ENCODE measurements at places on chromosomes 1 and 21.

DNA sequence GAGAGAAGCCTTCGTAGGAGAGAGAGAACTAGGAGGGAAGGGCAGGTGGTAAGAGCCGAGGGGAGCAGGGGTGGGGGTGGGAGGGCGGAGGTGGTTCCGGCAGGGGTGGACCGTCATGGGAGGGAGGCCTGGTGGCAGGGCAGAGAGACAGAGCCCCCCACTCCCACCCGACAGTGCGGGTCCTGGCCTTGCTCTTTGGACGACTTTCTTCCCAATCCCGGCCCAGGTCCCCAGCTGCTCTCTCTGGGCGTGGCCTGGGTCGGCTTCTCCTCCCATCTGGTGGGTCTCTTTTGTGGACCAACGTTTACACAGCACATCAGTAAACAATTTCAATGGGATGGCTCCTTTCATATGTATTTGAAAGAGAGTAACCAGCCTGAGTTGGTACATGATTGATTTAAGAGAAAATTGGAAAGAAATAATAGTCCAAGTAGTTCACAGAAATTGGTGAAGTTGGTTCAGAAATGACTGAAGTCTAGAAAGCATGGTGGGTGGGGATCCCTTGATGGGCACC lies 56.9 kb downstream of the LDLRAD2 start:
- DNase-seq: no peak

DNA sequence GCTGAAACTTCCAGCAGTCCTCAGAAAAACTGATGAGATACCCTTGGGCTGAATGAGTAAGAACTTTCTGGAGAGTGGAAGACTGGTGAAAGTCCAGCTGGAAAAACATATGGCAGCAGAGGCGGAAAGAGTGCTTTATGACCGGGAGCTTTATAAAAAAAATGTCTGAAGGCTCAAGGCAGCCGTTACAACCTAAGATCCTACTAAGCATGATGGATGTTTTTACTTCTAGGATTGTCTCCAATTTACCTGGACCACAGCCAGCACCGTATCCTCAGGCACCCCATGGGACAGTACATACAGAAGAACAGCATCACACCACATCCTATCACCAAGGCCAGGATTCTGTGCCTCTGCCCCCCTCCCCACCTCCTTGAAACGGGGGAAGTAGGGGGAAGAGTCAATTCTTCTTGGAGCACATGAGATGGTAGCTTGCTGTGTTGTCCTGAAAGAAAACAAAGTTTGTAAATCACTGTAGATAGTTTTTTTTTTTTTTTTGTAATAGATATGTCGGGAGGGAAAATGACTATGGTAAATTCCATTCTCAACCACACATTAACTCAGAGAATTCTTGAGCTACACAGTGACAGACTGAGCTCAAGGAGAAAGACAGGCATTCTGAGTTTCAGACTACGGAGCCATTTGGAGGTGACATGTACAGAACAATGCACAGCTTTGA lies 11.8 kb upstream of the IRF2BP2 start:
- no peak for DNase-seq

DNA sequence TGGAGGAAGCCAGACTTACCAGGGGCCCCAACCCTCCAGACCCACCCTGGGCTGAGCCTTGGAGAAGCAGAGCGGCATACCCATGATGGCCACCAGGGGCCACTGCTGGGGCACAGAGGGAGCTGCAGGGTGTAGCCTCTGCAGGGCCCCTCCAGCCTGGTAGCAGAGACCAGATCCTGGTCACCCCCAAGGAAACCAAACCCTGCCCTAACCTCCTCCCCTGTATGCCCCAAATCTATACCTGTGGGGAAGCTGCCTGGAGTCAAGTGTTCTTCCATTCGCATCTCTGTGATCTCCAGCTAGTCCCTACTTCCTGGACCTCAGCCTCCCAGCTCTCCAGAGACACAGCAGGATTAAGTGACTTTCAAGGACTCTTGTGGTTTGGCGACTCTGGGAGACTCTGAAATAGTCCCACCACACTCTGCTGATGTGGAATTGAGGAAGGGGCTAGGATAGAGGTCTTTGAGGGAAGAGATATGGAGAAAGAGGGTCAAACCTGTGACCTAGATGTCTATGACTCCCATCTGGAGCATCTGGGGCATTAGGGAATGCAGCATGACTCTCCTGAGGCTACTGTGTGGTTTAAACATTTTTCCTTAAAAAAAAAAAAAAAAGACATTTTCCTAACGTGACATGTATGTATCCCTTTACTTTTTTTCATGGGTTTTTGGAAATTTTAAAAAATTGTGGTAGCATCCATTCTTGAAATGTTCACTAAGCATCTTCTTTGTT lies 119.2 kb upstream of the IPO9 start:
- peak; percentile 87 for DNase-seq

- DNase-seq: no peak
These were observed 13.1 kb downstream of the PRMT2 start for GRCh38 chr21:46648539-46648938.

DNA sequence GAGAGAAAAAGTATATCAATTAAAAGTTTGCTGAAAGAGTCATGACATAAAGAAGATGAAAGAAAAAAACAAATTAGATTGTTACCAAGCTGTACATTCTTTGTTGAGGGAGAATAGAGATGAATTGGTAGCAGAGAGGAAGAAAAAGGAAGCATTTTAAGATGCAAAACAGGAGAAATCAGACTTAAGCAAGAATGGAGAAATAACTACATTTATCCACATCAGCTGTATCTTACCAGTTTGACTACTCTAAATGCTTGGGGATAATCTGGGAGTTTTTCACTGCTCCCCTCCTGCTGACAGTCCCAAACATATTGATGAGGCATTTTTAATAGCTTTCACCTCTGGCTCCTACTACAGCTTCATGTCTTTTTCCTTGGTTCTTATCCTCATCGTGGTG lies 16.8 kb upstream of the PTPRC start:
- DNase-seq: no peak

DNA sequence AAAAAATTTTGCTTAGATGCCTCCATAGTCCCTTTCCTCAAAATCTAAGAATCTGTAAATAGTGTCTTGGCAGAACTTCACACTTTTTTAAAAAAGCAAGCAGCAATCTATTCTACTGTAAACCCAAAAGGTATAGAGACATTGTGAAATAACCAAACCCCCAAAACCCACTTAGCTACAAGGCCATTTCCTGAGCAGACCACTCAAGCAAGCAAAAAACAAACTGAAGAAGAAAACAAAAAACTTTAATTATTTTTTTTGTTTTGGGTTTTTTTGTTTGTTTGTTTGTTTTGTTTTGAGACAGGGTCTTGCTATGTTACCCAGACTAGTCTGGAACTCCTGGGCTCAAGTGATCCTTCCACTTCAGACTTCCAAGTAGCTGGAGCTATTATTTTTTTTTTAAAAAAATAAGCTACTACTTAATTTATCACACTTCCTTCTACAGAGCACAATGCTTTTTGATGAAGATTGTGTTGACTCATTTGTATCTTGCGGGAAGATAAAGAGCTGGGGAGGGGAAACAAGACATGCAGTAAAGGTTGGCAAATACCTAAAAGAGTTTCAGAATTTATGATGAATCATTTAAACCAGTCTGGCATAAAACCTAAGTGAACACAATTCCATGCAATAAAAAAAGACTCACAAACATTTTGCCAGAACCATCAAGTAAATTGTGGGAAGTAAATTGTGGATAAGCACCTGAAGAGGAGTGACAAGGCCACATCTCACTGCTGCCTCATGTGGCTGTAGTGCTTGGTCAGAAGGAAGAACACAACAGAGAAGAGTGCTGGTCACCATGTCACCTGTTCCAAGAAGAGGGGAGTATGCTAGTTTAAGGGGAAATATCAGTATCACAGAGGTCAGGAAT lies 2.7 kb upstream of the PTPN22 start:
- DNase-seq: no peak

GRCh38 chr1:65525266-65526048 lies 105.0 kb downstream of the LEPR start:
- peak; percentile 77 for DNase-seq

Data from SK-N-SH (cell line).